ENCODE measurements at places on chromosomes 1 and 21.

DNA sequence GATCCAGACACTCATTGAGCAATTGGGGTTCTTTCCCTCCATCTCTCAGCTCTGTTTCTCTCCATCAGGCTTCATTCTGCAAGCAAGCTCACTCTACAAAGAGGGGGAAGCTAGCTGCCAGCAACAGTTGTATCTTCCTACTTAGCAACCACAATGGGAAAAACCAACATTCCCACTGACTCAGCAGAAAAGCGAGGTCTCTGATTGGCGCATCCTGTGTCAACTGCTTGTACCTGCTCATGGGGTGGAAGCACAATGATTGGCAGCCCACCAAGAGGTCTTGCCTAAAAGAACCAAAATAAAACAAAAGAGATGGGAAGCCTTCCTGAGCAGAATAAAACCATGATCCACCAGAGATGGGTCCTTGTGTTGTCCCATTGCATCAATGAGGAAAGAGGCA is 4.0 kb upstream of the CDA start:
- DNase-seq = no peak

GRCh38 chr1:228171221-228171891 is 5.8 kb downstream of the IBA57 start:
- no peak for DNase-seq

- DNase-seq = no peak
Measured at GRCh38 chr21:43608225-43608624, 51.1 kb downstream of the HSF2BP start.

DNA sequence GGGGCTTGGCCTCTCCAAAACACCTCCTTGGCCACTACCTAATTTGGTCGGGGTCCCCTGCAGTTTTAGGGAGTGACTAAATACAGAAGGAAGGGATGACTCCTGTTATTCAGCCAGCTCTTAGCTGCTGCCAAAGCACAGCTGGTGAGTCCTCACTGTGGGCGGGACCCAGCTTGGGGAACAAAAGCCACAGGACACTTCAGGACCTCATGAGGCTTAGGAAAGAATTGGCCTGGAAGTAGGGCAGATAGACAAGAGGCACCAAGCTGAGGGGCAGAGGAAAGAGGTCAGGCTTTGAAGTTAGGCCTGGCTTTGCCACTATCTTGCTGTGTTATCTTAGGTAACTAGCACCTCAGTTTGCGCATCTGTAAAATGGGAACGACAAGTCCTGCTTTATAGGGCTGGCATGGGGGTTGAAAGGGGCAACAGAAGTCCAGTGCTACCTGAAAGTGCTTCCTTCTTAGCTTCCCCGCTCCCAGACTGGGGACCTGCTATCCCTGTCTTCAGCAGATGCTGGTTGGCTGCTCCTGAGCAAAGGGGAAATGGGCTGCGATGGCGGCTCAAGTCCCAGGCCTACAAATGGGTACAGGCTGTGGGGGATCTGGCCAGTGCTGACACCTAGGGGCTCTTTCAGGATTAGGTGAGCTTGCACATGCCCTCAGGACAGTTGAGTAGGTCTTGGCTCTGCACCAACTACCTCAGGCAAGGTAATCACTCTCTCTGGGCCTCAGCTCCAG is 15.7 kb downstream of the IFI6 start:
- DNase-seq = no peak

GRCh38 chr1:235513495-235514366 is 9.5 kb upstream of the B3GALNT2 start:
- peak; percentile 28 for DNase-seq

DNA sequence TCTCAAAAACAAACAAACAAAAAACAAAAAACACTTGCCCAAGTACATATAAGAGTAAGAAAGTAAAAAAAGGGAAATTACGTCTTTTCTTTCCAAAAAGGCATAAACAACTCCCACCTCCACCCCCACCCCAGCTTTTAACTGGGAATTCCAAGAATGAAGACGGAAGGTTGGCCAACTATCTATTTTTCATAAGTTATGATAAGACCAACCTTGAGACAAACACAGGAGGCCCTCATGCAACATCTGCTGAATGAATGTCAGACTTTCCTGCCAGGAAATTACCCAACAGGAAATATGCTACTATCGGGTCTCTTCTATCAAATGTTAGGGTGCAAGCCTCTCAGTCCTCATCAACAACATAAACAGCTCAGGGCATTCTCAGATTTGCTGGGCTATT is 1.9 kb downstream of the BSDC1 start:
- DNase-seq = no peak

- DNase-seq = no peak
Measured at GRCh38 chr1:222048094-222048595, 306.3 kb upstream of the DUSP10 start.
